ENCODE measurements at places on chromosomes 13 and 19. TPM values are rescaled to one million over a fixed set of nuclear protein-coding genes. Genes with fewer than 3 reads are reported as not detected.
A peak's percentile ranks its signal among the peaks of the same experiment; 100 is the strongest.

GRCh38 chr19:35905178-35905727 lies 2.8 kb downstream of the TYROBP start:
- no peak for DNase-seq

DNA sequence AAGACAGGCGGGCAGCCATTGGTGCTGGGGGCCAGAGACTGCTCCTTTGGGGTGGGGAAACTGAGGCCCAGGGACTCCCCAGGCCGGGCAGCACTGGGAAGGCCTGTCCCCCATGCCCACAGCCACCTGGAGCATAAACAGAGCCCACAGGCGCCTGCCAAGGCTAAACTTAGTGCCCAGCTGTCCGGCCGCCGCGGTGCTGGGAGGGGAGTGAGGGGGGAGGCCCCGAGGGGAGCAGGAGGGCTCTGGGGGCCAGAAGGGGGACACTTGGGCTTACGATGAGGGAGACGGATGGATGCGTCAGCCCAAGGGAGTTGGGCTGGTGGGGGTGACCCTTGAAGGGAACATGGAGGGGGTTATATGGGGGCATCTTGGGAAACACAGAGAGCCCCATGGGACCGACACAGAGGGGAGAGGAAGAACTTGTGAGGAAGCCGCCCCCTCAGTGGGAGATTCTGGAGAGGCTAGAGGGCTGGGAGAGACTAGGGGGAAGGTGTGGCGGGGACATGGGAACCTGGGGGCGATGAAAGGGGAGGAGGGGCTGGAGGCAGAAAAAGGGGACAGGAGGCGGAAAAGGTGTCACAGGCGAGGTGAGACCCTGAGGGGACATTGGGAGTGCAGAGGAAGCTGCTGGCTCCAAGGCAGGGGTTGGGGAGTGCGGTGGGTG lies 2.2 kb downstream of the CERS1 start:
- no peak for DNase-seq

DNA sequence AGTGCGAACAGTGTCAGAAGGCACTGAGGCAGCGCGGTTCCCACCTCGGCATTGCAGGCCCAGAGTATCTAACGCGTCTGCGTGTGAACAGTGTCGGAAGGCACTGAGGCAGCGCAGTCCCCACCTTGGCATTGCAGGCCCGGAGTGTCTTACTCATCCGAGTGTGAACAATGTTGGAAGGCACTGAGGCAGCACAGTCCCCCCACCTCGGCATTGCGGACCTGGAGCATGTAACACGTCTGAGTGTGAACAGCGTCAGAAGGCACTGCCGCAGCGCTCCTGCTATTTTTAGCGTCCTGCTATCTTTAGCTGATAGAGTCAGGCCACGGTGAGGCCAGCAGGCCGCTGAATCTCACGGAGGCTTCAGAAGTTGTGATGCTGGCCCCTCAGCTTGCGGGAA lies 39.6 kb downstream of the ATP11A start:
- DNase-seq: no peak

GRCh38 chr13:39943711-39944110 lies 288.2 kb downstream of the COG6 start:
- DNase-seq: no peak

- DNase-seq: no peak
Measured at GRCh38 chr19:36838784-36839324, 667 bp upstream of the ZNF790 start.

- no peak for DNase-seq
Measured at GRCh38 chr19:4967738-4968461, 1.0 kb upstream of the KDM4B start.

GRCh38 chr19:58096884-58097283 lies 1.1 kb downstream of the ZSCAN18 start:
- DNase-seq: no peak

GRCh38 chr19:31145007-31145406 lies 204.2 kb downstream of the TSHZ3 start:
- DNase-seq: no peak

GRCh38 chr13:22937953-22938352 lies 242.8 kb upstream of the SGCG start:
- DNase-seq: no peak

DNA sequence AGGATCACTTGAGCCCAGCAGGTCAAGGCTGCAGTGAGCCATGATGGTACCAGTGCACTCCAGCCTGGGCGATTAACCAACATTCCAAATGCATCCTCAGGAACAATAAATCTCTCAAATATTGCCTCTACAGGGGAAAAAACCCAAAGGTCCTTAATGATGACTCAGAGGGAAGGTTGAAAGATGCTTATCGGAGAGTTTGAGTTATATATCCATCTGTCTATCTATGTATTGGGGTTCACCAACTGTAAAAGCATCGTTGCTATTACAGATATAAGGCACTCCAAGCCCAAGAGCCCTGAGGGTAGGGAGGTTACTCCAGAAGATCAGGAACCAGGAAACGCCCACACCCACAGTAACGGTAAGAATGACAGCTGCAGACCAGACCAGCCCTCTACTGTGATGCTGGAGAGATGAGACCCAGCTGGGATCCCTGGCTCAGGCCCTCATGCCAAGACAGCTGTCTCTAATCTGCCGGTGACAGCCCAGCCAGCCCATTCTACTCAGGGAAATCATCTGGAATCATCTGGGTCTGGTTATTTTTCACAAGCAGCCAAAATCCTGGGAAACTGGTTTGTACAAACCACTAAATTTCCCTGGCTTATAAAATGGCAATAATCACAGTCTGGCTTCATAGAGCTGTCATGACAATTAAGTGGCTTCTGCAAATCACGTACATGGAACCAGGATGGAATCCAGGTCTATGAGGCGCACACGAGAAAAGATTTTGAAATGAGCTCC lies 23.8 kb downstream of the TEX101 start:
- no peak for DNase-seq

DNA sequence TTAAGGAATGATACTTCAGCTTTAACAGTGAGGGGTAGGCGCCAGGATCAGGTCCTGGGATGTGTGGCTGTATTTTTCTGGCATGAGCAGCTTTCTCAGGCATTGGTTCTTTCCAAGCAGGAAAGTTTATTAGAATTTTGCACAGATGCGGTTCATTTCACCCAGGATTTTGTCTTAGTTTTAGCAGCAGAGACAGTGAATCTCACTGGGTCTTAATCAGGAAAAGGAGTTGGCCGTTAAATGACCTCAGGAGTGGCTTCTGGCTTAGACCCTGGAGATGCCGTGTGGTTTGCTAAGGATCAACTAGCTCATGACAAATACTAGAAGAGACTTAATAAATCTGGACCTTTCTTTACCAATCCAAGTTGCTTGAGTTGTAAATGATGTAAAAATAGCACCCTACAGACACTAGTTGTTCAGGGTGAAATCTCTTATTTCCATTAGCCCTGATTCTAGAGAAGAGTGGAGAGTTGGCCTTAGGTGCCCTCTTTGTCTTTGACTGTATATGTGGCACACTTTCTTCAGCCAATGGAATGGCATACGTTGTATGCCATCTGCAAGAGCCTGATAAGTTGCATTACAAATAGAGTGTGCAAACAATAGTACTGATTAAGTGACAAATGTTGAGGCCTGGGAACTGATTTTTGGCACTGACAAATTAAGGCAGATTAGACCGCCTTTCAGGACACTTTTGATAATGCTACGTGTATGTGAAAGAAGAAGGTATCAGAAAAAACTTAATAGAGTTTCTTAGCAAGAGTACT lies 34.0 kb downstream of the LRCH1 start:
- DNase-seq: no peak

DNA sequence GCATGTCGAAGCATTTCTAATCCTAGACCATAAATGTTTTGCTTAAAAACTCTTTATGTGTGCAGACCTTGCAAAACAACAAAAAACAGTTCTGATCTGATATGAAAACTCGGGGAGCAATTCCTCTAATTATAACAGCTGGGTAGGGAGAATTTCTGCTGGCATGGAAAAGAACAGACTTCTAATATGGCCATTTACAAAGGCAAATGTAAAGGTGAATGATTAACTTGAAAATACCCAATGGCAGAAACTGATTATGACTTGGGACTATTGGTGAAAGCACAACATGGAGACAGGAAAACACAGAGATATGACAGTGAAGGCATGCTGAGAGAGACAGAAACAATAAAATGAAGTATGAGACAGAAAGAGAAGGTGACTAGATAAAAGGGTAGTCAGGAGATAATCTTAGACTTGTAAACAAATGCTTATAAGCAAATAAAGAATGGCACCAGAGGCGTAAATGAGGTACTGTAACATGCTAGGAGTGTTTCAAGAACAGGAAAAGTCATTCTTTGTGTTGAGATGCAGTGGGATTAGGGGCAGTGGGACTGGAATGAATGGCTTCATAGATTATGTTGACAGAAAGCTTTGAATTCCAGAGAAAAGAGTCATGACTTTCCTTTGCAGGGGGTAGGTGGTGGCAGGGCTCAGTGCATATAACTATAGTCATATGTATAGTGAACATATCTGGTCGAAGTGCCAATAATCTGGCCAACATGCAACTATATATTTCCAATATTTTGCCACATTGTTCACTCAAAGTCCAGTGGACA lies 393.0 kb downstream of the ITGBL1 start:
- DNase-seq: no peak

DNA sequence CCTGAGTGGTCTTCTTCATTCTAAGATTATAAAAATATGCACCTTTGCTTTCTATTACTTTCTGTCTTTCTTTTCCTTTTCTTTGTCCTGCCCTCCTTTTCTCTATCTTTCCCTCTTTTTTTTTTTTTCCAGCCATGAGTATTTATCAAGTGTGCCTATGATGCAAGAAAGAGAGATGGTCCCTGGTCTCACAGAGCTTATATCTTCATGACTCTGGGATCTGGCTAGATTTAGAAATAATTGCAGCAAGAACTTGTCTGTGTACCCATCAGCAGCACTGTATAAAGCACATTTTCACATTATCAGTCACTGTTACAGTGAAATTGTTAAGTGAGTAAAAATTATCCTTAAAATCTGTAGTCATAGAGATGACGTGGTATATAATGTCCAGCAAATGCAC lies 31.6 kb upstream of the GAS6 start:
- DNase-seq: no peak

GRCh38 chr19:2819540-2820111 lies at the start of gene ZNF554:
Gene ZNF554, plus strand, starts transcription at chr19:2819868. Its CDS starts 204 bp downstream, at chr19:2820072.
- DNase-seq: peak; percentile 93

DNA sequence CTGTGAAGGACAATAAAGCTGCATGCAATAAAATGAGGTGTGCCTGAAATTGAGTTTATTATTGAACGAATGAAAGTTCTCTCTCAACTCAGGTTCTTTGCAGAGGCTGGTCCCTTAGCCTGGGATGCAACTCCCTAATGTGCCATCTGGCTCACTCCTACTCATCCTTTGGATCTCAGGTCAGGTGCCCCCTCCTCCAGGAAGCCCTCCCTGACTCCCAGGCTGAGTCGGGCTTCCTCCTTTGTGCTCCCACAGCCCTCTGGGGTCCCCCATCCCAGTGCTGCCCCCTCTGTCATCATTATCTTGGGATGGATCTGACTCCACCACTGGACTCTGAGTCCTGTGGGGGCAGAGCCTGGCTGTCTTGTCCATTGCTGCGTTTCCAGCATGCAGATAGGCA lies 2.7 kb upstream of the IRGC start:
- no peak for DNase-seq

DNA sequence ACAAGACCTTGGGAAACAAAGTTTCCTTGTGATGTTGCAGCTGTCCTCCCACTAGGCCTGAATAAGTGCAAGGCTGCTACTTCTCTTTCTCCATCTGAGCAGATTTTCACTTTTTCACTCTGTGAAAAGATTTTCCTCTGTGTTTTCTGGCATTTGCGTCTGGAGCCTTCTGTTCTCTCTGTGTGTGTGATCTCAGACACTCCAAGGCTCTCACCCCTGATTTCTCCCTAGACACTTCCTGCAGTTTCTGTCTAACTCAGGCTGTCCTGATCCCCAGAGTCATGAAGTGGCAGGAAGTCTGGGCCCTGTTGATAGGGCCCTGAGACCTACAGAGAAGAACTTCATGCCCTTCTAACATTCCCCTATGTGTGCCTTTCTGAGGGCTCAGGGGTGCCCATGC lies 37.2 kb downstream of the SIGLEC7 start:
- no peak for DNase-seq

DNA sequence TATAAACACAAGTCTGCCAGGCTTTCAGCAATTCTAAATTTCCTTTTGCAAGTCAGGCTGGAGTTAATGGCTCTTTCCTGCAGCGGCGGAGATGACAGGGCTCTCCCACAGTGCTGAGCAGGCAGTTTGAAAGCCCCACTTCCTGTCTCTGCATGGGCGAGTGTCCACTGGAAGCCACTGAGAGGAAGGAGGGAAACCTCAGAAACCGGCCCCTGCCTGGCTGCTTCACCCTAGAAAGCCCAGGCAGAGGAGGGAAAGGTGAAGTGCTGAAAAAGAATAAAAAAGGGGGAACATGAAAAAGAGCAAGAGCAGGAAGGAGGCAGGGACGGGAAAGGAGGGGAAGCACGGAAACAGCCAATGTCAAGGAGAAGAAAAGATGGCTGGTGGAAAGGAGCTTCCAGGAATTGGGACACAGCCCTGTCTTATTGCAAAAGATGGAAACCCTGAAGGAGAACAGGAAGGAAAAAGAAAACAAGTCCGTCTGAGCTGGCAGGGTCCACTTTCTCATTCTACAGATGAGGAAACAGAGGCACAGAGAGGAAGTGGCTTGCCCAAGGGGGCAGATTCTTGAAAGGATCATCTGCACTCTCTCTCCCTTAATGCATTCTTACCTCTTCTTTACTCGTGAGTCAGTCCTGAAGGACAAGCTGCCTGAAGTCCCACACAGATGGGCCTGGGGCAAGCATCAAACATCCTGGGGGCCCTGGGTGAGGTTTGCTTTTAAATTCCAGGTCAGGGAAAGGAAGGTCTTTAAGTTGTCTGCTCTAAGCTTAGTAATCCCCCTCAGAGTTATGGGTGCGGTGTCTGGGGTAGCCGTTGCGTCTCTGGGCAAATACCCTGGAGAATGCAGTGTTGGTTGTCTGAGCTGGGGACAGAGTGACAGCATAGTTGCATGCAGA lies 38.8 kb upstream of the ALOX5AP start:
- DNase-seq: no peak

DNA sequence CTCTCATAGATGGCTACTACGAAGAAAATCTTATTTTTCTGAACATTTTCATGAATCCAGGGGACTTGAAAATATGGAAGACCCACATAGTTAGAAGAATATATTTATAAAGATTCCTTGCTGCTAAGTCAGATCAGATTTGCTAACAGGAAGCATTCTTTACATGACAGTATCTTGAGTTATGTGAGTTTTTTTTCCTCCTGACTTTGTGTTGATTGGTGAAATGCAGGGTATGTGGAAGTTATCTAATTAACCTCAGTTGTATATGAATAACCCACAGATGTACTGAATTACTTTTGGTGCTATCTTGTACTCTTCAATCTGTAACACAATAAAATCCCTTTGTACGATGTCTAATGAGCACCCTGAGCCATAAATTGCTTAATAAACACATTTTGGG lies 53.8 kb downstream of the ESD start:
- no peak for DNase-seq

- no peak for DNase-seq
Measured at GRCh38 chr13:29993716-29994488, 143.5 kb upstream of the UBL3 start.

- DNase-seq: no peak
Measured at GRCh38 chr19:6750062-6750461, 10.6 kb downstream of the TRIP10 start.

- DNase-seq: no peak
Measured at GRCh38 chr13:76889254-76889653, 3.0 kb upstream of the KCTD12 start.

- no peak for DNase-seq
Measured at GRCh38 chr19:52948025-52948770, 14.5 kb downstream of the ZNF816 start.

GRCh38 chr19:56405062-56405461 lies 930 bp downstream of the ZNF583 start:
- no peak for DNase-seq

The PLK5 gene
- 0.20 TPM for polyA plus RNA-seq

The C5AR2 gene
- 0.47 TPM for polyA plus RNA-seq

The ZNF8 gene
- polyA plus RNA-seq: 5.3 TPM

The WDR88 gene
- 0.56 TPM for polyA plus RNA-seq

The FXYD3 gene
- 0.42 TPM for polyA plus RNA-seq

The ITM2B gene
- 292 TPM for polyA plus RNA-seq
